Pons (tissue), 1 donor: ENCODE measurements at places on chromosomes 13 and 19.

DNA sequence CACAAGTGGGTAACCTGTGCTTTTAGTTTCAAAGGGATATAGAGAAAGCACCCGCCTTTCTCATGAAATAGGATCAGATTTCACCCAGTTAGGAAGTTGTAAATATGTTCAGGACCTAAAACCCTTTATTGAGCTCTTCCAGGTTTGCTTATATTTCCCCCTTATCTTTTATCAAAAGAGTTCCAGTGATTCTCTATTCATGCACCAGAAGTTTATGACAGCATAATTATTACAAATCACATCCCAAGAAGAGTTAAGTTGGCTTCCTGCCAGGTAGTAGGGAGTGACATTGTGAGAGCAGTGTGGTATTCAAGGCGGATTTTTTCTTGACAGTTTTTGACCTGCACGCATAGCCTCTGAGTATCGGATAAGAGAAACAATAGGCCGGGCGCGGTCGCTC lies 190.3 kb downstream of the STK24 start:
- DNase-seq = no peak

- DNase-seq = no peak
These were observed 77.9 kb downstream of the CACNA1A start for GRCh38 chr19:13428352-13428751.

- no peak for DNase-seq
These were observed 1.5 kb downstream of the UNC13A start for GRCh38 chr19:17686592-17687024.

- DNase-seq = no peak
These were observed 219.2 kb upstream of the IRS2 start for GRCh38 chr13:110005563-110005962.

- no peak for DNase-seq
These were observed 234.2 kb downstream of the ZNF536 start for GRCh38 chr19:30606114-30607050.

DNA sequence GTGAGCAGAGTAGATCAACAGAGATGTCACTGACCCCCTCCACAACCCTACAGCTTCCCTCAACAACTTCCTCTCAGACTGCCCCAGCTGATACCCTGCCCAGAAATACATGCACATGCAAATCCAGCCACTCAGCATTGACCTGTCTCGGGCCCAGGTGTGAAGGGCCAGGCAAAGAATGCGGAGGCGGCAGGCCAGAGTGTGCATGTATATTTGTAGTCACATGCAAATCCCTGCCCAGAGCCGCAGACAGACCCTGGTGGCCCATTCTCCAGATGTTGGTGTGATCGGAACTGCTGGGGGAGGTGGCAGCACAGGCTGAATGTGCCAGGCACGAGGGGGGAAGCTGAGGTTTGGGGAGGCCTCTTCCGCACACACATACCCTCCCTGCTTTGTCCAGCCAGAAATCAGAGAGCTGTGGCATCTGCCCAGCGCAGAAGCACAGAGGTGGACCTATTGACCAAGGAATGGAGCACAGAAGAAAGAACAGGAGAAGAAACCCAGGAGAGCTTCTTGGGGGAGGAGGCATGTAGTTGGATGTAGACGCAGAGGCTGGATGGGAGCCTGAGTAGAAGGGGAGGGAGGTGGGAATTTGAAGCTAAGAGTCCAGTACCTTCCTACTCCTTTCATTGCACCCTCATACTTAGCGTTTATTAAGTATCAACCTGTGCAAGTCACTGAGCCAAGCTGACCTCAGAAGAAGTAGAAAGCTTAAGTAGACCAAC lies 14.4 kb downstream of the MEF2B start:
- DNase-seq = no peak

DNA sequence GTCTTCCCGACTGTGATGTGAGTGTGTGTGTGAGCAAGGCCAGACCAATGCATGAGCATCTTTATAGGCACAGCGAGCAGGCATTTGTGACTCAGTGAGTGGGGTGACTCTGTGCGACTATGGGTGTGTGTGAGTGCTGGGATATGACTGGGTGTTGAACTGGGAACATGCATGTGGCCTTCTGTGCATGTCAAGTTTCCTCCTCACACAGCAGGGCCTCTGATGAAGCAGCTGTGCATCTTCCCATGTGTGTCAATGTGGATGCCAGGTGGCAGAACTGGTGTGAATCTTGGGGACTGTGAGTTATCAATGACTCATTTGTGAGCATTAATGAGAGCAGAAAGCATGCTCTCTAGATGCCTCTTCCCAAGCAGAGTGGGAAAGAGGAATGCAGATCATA lies 12.1 kb upstream of the LGALS14 start:
- no peak for DNase-seq

GRCh38 chr19:55348317-55349034 lies 6.0 kb downstream of the COX6B2 start:
- DNase-seq = no peak

DNA sequence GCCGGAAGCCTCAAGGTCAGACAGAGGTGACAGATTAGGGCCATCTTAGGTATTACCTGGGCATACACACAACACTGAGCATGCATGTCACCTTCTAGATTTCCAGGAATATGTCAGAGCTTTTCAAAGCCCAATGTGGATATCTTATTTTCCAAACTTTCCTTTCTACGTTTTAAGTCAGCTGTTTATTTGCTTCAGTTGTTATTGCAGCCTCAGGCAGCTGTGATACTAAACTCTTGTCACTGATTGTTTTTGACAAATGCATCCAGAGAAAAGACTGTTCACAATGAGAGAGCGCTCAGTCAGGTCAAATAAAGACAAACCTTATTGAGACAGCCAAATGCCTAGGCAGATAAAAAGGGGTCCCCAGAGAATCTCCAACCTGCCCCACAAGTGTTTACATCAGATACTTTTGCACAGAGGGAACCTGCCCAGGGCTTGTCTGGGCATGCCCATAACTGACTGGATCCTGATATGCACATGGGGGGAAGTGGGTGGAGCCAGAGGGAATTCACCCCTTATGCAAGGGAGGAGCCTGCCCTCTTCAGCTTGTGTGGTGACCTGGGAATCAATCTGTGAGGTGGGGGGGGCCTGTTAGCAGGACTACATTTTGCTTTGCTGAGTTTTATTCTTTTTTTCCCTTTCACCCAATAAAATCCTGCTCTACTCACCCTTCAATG lies 28.5 kb downstream of the MED4 start:
- no peak for DNase-seq

DNA sequence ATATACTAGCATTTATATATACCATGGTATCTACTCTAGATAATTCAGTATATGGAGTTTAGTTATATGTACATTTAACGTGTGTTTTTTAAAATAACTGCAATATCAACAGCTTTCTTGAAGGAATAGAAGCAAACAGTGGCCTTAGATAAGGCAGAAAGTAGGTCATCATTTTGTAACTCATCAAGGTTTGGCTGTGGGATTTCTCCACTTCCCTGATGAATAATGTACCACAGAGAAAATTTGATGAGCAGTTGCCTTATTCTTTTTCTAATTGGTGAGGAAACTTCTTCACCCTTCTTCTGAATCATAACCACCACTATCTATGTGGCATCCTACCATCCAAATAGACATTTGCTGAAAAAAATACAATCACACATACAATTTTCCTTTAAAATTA lies 590.2 kb upstream of the SPRY2 start:
- DNase-seq = no peak

DNA sequence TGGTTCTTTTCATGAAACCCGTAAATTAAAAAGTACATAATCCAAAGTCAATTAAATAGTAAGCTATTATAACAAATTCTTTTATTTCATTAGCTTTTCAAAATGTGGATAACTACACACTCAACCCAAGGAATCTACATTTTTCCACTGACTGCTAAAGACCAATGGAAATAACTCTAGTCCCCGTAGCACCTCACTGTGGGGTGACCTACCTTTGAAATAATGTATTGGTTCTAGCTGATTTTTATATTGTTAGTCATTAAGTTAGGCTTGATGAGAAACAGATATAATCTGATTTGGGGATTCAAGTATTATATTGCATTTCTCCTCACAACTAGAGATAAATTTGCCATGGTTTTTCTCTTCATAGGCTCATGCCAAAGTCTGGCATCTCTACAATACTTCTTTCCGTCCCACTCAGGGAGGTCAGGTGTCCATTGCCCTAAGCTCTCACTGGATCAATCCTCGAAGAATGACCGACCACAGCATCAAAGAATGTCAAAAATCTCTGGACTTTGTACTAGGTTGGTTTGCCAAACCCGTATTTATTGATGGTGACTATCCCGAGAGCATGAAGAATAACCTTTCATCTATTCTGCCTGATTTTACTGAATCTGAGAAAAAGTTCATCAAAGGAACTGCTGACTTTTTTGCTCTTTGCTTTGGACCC lies 37.3 kb downstream of the KL start:
- no peak for DNase-seq

- DNase-seq = peak; percentile 10
These were observed 13.6 kb downstream of the ACP4 start for GRCh38 chr19:50803633-50804419.

DNA sequence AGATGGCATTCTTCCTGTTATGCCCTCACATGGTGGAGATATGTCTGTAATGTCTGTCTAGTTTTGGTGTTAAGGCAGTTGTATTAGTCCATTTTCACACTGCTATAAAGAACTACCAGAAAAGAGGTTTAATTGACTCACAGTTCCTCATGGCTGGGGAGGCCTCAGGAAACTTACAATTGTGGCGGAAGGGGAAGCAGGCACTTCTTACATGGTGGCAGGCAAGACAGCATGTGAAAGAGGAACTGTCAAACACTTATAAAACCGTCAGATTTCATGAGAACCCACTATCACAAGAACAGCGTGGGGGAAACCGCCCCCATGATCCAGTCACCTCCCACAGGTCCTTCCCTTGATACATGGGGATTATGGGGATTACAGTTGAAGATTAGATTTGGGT lies 3.2 kb downstream of the ZNF441 start:
- no peak for DNase-seq

GRCh38 chr13:41267106-41267505 lies 3.7 kb upstream of the MTRF1 start:
- no peak for DNase-seq

DNA sequence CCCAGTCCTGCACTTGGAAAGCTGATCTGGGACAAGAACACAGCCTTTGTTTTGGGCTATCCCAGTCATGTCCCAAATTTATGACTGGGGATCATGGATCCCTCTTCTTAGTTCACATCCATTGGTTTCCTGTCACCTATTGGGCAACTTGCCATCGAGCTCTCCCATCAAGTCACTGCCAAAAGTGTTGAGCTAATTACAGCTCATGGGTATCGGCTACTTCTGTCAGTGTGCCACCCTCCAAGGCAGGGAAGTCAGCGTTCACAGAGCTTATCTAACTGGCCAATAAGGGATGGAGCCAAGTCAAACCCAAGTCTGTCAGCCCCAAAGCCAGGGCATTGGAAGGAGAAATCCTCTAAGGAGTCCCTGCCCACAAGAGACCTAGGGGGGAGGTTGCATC lies 53.2 kb upstream of the KATNAL1 start:
- DNase-seq = no peak
